ENCODE measurements at places on chromosomes 4 and X.

DNA sequence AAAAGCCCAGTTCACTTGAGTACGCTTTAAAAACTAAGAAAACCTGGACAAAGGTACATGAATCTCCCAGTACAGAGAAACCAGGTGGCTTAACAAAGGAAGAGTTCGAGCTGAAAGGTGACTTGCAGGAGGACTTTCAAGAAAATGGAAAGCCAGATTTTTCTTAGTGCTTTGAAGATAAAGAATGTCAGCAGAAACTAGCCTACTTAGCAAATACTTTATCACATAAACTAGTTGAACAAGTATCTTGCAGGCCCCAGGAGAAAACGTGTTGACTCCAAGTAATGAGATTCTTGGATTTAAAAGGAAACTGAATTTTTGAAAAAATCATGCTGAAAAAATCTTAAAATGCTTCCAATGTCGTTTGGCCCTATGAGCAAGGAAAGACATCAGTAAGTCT, 26.4 kb downstream of the CDKN2AIP start:
- no peak for DNase-seq

DNA sequence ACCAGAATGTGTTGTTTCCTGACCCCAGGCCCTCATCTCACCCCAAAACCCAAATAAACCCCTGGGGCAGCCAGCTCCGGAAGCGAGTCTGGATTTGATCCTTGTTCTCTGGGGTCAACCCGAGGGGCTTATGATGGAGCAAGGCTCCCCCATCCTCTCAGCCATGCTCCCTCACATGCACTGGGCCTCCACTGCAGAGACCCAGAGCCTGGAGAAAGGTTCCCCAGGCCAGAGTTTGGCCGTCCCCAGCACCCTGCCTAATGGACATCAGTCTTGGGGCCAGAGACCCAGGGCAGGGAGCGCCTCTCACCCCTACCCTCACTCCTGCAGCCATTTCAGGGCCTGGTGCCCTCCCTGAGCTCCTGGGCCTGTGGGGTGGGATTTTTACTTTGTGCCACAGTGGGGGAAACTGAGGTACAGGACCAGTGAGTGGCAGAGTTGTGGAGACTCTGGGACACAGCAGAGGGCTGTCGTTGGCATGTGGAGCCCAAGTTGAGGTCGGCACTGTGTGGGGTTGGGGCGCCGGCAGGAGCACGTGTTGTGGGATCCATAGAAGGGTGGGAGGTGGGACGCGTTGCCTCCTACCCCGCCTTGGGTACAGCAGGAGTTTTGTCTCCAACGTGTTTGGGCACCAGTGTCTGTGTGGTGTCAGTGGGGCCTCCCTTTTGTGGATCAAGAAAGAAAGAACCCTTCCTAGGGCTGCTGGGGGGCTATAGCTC, 3.6 kb downstream of the FGFR3 start:
- DNase-seq = no peak

DNA sequence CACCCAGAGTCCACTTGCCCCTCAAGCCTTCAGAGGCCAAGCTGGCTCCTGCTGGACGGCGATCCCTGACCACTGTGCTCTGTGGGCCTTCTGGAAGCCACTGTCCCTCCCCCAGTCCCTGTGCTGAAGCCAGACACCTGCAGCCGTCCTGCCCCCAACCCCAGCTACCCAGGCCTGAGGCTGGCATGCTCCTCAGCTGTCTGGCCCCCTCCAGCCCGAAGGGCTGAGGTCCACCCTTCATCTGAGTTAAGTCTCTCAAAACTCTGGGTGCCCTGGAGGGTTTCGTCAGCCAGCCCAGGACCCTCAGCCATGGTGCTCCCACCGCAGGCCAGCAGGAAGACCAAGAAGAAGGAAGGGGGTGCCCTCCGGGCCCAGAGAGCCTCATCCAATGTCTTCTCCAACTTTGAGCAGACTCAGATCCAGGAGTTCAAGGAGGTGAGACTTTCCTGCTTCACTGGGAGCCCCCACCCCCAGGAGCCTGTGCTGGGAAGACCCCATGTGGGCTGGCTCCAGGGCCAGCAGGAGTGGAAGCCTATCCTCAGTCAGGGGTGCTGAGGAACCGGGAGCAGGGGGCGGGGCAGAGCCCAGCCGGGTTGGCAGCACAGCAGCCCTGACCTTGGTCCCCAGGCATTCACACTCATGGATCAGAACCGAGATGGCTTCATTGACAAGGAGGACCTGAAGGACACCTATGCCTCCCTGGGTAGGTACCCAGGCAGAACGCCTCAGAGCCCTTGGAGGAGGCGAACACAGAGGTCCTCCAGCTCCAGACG, 4.2 kb downstream of the MYL5 start:
- no peak for DNase-seq

- DNase-seq = no peak
These were observed 74.2 kb downstream of the SMARCA5 start for GRCh38 chr4:143587703-143588102.

DNA sequence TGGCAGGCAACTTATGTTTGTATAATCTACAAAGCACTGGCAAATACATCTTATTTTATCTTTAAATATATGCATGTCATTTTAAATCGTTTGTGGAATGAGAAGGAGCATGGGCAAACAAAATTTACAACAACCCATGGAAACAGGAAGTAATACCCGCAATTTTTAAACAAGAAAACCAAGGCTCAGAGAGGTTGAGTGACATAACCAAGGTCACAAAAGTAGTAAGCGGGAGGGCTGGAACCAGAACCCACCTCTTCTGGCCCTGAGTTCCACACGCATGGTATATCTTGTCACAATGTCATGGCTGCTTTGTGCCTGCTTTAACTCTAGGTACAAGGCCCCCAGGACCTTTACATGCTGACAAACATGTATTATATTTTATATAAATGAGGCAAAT, 52.9 kb downstream of the SLC7A11 start:
- no peak for DNase-seq

DNA sequence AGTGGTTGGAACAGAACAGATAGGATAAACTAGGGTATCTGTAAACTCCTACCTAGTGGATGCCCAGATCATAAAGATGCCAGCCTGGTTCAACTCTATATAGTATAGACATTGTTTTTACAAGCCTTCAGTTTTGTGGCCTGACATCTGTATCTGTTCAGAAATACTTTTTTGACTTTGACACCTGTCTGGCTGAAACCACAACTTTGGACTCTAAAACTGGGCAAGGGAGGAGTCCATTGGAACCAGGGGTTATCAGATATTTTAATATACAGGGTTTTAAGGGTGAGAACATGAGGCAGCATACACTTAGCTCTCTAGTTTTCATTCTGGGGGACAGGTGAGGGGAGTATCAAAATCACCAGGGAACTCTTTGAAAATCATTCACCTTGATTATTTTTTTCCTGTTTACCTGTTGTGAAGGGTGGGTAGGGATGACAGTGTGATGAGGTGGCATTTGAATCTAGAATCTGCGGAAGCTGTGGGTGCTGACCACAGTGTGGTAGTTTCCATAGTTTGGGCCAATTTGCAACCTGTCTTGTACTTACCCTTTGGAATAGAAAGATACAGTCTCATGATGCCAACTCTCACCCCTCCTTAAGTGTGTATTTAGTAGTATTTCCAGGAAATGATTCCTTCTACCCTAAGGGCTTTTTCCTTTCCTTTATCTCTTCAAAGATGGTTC, 20.6 kb downstream of the GAB1 start:
- no peak for DNase-seq

DNA sequence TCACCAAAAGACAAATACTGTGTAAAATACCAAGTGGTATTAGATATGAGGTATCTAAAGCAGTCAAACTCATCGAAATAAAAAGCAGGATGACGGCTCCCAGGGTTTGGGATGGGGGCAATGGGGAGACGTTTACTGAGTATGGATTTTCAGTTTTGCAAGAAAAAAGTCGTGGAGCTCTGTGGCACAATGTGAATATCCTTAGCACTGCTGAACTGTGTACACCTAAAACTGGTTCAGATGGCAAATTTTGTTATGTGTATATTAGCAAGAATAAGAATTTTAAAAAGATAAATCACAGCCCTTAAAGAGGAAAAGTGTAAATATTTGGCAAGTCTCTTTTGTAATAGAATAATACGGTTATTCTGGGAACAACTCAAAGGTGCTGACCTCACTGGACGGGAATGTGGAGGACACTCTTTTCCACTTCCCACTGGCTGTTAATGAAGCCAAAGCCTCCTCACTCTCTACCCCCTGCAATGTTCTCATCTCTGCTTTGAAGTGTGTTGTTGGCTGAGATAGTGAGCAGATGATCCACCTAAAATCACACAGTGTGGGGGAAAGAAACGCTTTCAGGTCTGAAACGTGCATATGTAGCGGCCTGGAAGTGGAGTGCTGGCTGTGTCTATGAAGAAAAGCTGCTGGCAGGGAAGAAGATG, 49.2 kb downstream of the SEL1L3 start:
- no peak for DNase-seq

- DNase-seq = no peak
These were observed 720.9 kb downstream of the RAPGEF2 start for GRCh38 chr4:159823743-159824142.

GRCh38 chr4:185847352-185848097, 35.5 kb upstream of the SORBS2 start:
- DNase-seq = no peak

DNA sequence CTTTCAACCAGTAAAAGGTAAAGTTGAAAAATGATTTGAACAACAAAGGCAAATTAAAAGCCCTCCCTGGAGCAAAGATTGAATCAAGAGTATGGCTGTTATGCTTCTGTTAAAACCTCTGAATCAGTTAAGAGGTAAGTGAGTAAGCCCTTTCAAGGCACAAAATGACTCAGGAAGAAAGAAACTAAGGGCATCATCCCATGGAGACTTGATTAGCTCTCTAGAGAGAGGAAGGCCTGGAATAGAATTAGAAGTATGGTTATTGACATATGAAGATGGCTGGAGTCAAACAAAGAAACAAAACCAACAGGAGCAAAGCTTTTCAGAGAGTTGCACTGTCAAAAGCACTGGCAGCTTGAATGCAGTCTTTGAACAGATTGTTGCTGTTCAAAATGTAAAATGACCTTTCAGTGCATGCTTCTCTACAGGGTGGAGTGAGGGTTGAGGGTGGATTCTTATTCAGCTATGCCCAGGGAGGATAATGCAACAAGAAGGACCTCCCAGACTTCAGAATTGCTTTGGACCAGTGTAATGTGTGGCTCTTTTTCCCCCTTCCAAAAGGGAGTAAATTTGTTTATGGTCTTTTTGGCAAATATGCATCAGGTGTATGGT, 365.5 kb downstream of the GBA3 start:
- DNase-seq = no peak

GRCh38 chrX:103794119-103794518, 17.5 kb downstream of the PLP1 start:
- DNase-seq = no peak

DNA sequence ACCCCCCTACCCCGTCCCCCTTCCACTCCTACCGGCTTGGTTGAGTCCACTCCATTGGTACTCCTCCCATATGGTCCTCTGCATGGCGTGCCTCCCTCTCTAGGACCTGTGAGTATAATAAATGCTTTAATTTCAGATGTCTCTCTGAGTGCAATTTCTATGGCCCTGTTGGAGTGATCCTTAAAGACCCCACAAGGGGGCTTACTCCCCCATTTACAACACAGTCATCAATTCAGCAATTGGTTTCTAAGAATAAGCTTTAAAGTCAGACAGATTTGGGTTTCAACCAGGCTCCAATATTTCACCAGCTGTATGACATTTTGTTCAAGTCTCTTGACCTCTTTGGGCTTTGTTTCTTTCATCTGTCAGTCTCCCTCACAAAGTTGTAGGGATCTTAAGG, 38.7 kb downstream of the TFDP3 start:
- no peak for DNase-seq

- DNase-seq = no peak
These were observed 16.6 kb upstream of the TCEAL5 start for GRCh38 chrX:103293118-103293517.

- no peak for DNase-seq
These were observed 1.0 kb upstream of the ACSL1 start for GRCh38 chr4:184826691-184827270.

DNA sequence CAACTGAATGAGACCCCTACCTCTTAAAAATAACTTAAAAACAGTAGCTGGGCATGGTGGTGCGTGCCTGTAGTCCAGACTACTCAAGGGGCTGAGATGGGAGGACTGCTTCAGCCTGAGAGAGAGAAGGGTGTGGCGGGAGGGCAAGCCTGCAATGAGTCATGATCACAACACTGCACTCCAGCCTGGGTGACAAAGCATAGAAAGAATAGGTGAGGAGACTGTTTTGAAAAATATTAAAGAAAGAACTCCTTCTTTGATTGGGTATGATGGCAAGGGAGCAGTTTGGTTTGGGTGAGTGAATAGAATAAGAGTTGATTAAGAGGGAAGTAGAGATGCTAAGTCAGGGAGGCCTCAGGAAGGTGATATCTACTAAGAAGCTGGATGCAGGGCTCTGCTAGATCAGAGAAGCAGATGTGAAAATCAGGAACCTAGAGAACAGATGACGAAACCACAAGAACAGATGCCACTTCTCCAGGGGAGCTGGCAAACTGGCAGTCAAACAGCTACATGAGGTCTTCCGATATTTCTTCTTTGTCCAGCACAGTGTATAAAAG, 318.6 kb downstream of the OPHN1 start:
- DNase-seq = no peak

DNA sequence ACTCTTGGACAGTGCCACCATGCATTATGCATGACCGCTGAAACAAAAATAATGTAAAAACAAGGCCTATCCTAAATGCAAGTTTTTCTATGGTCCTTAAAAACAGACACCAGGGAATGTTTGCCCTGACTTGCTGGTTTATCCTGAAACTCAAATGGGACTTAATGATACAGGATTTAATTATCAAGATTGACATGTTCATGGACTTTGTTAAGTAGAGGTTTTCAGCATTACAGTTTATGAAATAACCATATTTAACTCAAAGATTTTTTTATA, 1.3 kb downstream of the NFKB1 start:
- DNase-seq = no peak

- no peak for DNase-seq
These were observed 84.8 kb downstream of the PAK3 start for GRCh38 chrX:111180750-111181240.

GRCh38 chrX:152259150-152259549, 120.8 kb upstream of the MAGEA10 start:
- DNase-seq = no peak
